ENCODE measurements at places on chromosomes 12 and 14. TPM values are rescaled to one million over a fixed set of nuclear protein-coding genes. Genes with fewer than 3 reads are reported as not detected.
A peak's percentile ranks its signal among the peaks of the same experiment; 100 is the strongest.

GRCh38 chr12:7797698-7798398 is 8.6 kb downstream of the NANOG start:
- H3K4me3 ChIP-seq = no peak overlapping the region
- DNase-seq = no peak
- H3K4me1 ChIP-seq = no peaks in the 10 kb centered on the region
- no peak overlapping the region for H3K27ac ChIP-seq
- no peaks in the 10 kb centered on the region for H3K36me3 ChIP-seq

- no peaks in the 10 kb centered on the region for H3K4me1 ChIP-seq
- no peak overlapping the region for H3K27ac ChIP-seq
- H3K4me3 ChIP-seq = no peak overlapping the region
Measured at GRCh38 chr14:54040846-54041245, 84.2 kb upstream of the BMP4 start.

- DNase-seq = peak; percentile 50
- peaks cover 11% of the 10 kb centered on the region for H3K4me1 ChIP-seq
- H3K27ac ChIP-seq = peak overlapping the region; percentile 97
- peaks cover 25% of the 10 kb centered on the region for H3K36me3 ChIP-seq
Measured at GRCh38 chr12:132827763-132828703, 636 bp downstream of the GOLGA3 start.

DNA sequence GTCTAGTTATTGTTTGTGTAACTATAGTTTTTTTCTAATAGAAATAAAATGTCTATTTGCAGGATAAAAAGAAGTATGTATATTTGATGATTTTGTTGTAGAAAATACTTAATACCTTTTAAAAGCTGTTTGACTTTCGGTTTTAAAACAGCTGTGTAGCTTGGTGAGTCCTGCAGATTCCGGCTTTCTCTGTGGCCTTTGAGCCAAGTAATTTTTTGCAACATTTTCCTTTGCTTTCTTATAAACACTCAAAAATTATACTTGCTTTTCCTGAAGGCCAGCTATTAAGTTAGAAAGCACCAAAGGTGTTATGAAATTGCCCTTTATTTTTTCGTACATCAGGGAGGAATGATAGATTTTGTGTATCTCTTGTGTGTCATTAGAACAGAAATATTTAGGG is 63.6 kb downstream of the CRADD start:
- peak overlapping the region; percentile 29 for H3K4me3 ChIP-seq
- H3K4me1 ChIP-seq = peaks cover 22% of the 10 kb centered on the region
- no peak for DNase-seq
- H3K27me3 ChIP-seq = no peaks in the 10 kb centered on the region

The SLC25A3 gene
- total RNA-seq = 223 TPM

The PROX2 gene
- not detected for total RNA-seq

GRCh38 chr12:6180268-6181051 is 19.7 kb upstream of the CD9 start:
- H3K27ac ChIP-seq = peak overlapping the region; percentile 24
- H3K4me3 ChIP-seq = no peak overlapping the region
- peaks cover 17% of the 10 kb centered on the region for H3K4me1 ChIP-seq
- no peaks in the 10 kb centered on the region for H3K36me3 ChIP-seq
- H3K27me3 ChIP-seq = no peaks in the 10 kb centered on the region

- no peaks in the 10 kb centered on the region for H3K27me3 ChIP-seq
- no peaks in the 10 kb centered on the region for H3K4me1 ChIP-seq
- H3K4me3 ChIP-seq = no peak overlapping the region
- DNase-seq = no peak
- H3K27ac ChIP-seq = no peak overlapping the region
Measured at GRCh38 chr14:61878931-61879330, 116.7 kb downstream of the SNAPC1 start.

GRCh38 chr12:130873106-130873795 is 1.4 kb downstream of the RAN start:
- H3K27me3 ChIP-seq = no peaks in the 10 kb centered on the region
- peaks cover 18% of the 10 kb centered on the region for H3K36me3 ChIP-seq
- no peak for DNase-seq
- H3K4me1 ChIP-seq = peaks cover 22% of the 10 kb centered on the region

GRCh38 chr12:2691006-2691344 is 103.8 kb upstream of the FKBP4 start:
- peak; percentile 50 for DNase-seq
- no peaks in the 10 kb centered on the region for H3K36me3 ChIP-seq
- no peak overlapping the region for H3K27ac ChIP-seq
- H3K4me1 ChIP-seq = peaks cover 7% of the 10 kb centered on the region

DNA sequence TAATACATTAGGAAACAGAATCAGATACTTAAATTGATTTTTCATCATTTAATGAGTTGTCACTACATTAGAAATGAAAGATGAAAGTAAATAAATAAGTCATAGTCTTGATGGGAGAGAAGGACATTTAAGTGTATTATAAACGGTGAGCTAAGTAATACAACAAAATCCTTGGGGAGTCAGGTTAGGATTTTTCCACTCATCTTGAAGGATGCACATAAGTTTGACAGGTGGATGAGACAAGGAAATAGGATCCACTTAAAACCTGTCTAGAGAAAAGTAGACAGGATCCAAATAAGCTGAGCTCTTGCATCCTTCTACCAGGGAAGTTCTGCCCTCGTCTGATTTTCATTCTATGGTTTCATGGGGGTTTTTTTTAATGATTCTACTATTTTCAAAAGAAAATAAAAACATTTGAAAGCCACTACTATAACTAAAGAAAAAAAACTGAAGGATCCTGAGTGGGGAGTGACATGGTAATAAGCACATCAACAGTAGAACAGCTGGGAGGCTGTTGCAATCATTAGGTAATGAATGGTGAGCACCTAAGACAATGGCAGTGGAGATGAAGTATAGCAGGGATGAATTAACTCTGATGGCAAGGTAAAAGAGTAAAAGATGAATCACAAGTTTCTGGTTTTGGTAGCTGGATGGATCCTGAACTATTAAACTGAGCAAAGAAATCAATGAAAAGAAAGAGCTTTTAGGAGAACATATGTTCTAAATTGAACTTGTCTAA is 17.0 kb downstream of the CEP128 start:
- H3K4me1 ChIP-seq = no peaks in the 10 kb centered on the region
- no peaks in the 10 kb centered on the region for H3K36me3 ChIP-seq
- H3K27me3 ChIP-seq = no peaks in the 10 kb centered on the region
- H3K4me3 ChIP-seq = no peak overlapping the region

- no peaks in the 10 kb centered on the region for H3K4me1 ChIP-seq
- no peak for DNase-seq
- no peaks in the 10 kb centered on the region for H3K27me3 ChIP-seq
- no peaks in the 10 kb centered on the region for H3K36me3 ChIP-seq
Measured at GRCh38 chr12:64392221-64392620, 1.7 kb upstream of the C12orf56 start.

DNA sequence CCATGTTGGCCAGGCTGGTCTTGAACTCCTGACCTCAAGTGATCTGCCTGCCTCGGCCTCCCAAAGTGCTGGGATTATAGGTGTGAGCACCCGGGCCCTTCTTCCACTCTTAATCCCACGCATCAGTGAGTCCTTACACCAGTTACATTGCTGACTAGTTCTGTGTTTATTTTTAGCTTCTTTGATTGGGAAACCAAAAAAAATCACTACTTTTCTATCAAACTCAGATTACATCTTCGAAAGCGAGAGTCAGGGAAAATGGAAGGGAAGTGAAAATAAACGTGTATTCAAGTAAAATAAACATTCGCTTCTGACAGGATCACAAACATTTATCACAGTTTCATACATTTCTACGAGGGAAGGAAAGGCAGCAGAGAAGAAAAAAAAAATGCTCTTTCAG is 32.2 kb downstream of the FGD6 start:
- H3K4me3 ChIP-seq = no peak overlapping the region
- no peaks in the 10 kb centered on the region for H3K27me3 ChIP-seq
- DNase-seq = no peak
- H3K36me3 ChIP-seq = no peaks in the 10 kb centered on the region
- no peaks in the 10 kb centered on the region for H3K4me1 ChIP-seq
- H3K27ac ChIP-seq = no peak overlapping the region

DNA sequence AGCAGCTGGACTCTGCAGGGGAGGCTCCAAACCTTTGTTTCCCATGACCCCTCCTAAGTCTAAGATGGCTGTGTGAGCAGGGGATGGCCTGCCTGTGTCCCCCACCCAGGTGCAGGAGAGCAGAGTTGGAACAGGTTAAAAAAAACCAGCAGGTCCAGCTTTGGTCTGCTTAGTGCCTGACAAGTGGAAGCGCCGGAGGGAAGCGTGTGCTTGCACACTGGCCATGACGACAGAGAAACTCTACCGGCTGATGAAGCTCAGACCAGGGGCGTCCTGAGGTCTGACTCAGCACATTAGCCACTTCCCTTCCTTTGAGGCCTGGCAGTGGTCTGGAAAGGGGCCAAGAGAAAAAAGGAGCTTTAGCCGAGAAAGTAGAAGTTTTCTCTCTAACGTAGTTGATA is 280.1 kb downstream of the VRK1 start:
- no peaks in the 10 kb centered on the region for H3K27me3 ChIP-seq
- H3K27ac ChIP-seq = no peak overlapping the region
- DNase-seq = no peak
- H3K36me3 ChIP-seq = no peaks in the 10 kb centered on the region
- H3K4me1 ChIP-seq = no peaks in the 10 kb centered on the region
- no peak overlapping the region for H3K4me3 ChIP-seq

GRCh38 chr12:55396326-55396725 is 4.0 kb upstream of the OR6C65 start:
- H3K4me3 ChIP-seq = no peak overlapping the region
- no peaks in the 10 kb centered on the region for H3K4me1 ChIP-seq
- H3K27me3 ChIP-seq = peaks cover 8% of the 10 kb centered on the region
- DNase-seq = no peak
- H3K27ac ChIP-seq = no peak overlapping the region

The CFAP54 gene
- total RNA-seq = 0.17 TPM

DNA sequence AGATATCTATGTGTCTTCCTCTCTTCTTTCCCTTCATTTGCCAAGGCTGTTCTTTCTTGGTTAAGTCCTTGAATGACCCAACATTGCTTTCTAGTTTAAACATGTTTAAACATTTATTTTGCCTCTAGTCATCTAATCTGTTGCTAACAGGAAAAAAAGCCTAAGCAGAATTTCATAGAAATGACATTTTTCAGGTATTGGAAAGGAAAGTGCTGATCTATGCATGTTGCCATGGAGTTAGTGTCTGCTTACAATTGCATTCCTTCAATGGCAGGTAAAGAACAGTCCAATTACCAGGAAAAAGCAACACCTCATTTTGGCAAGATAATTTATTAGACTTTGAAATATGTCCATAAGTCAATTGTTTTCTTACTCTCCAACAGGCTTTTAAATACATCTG is 21.5 kb upstream of the SLC2A13 start:
- DNase-seq = no peak
- no peaks in the 10 kb centered on the region for H3K36me3 ChIP-seq
- no peaks in the 10 kb centered on the region for H3K27me3 ChIP-seq
- H3K4me3 ChIP-seq = no peak overlapping the region
- no peaks in the 10 kb centered on the region for H3K4me1 ChIP-seq

The SERPINA9 gene
- not detected for total RNA-seq

GRCh38 chr14:61691495-61691894 is 3.8 kb upstream of the HIF1A start:
- H3K36me3 ChIP-seq = no peaks in the 10 kb centered on the region
- no peak overlapping the region for H3K4me3 ChIP-seq
- no peaks in the 10 kb centered on the region for H3K27me3 ChIP-seq
- H3K27ac ChIP-seq = no peak overlapping the region

GRCh38 chr14:100523131-100523842 is 63.9 kb downstream of the BEGAIN start:
- no peaks in the 10 kb centered on the region for H3K4me1 ChIP-seq
- no peak overlapping the region for H3K27ac ChIP-seq
- H3K4me3 ChIP-seq = no peak overlapping the region
- H3K27me3 ChIP-seq = no peaks in the 10 kb centered on the region
- peaks cover 9% of the 10 kb centered on the region for H3K36me3 ChIP-seq
- no peak for DNase-seq

- no peaks in the 10 kb centered on the region for H3K36me3 ChIP-seq
- peaks cover 36% of the 10 kb centered on the region for H3K4me1 ChIP-seq
- no peak overlapping the region for H3K27ac ChIP-seq
- DNase-seq = no peak
- H3K27me3 ChIP-seq = no peaks in the 10 kb centered on the region
- peak overlapping the region; percentile 64 for H3K4me3 ChIP-seq
Measured at GRCh38 chr12:103839609-103840461, 1.2 kb downstream of the NT5DC3 start.

The TMX1 gene
- total RNA-seq = 22.8 TPM

GRCh38 chr14:42241101-42241500 is 634.4 kb downstream of the LRFN5 start:
- H3K4me1 ChIP-seq = no peaks in the 10 kb centered on the region
- no peak overlapping the region for H3K27ac ChIP-seq
- no peaks in the 10 kb centered on the region for H3K27me3 ChIP-seq
- no peaks in the 10 kb centered on the region for H3K36me3 ChIP-seq

DNA sequence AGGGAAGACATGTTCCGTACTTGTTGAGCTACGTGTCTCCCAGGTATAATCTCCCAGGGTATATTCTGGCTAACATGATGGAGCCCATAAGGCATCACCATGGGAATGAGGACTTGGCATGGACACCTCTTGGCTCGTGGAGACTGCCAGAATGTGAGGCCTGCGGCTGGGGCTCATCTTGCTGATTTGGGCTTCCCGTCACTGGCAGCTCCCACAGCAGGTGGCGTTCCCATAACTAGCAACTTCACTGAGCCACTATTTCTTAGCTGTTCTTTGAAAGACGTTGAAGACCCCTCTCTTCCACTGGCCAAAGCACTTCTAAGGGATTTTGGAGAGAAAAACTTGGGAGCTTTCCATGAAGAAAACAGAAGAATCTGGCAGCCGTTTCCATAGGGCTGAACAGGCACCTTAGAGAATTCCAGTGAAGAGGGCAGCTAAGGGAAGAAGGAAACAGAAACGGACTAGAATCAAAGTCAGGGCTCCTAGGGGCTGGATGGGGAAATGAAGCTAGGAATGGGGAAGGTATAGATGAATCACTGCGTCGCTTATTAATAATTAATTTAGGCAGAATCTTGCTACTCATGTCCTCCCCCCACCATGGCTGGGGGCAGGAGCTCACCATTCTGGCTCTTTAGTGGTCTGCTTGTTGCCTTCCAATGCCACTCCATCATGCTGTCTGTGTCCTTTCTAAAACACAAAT is 39.7 kb upstream of the FOS start:
- H3K4me3 ChIP-seq = no peak overlapping the region
- no peak overlapping the region for H3K27ac ChIP-seq
- H3K4me1 ChIP-seq = peaks cover 5% of the 10 kb centered on the region
- H3K36me3 ChIP-seq = no peaks in the 10 kb centered on the region
- no peaks in the 10 kb centered on the region for H3K27me3 ChIP-seq

GRCh38 chr14:53968726-53969125 is 12.1 kb upstream of the BMP4 start:
- no peaks in the 10 kb centered on the region for H3K4me1 ChIP-seq
- H3K4me3 ChIP-seq = no peak overlapping the region
- no peaks in the 10 kb centered on the region for H3K36me3 ChIP-seq
- no peaks in the 10 kb centered on the region for H3K27me3 ChIP-seq
- no peak overlapping the region for H3K27ac ChIP-seq
- no peak for DNase-seq

GRCh38 chr14:58793131-58793740 is 155.5 kb downstream of the DACT1 start:
- H3K27me3 ChIP-seq = no peaks in the 10 kb centered on the region
- H3K27ac ChIP-seq = no peak overlapping the region
- no peak overlapping the region for H3K4me3 ChIP-seq
- no peak for DNase-seq

GRCh38 chr12:127654383-127654985 is 612.5 kb upstream of the TMEM132C start:
- H3K27me3 ChIP-seq = no peaks in the 10 kb centered on the region
- H3K27ac ChIP-seq = no peak overlapping the region
- H3K4me3 ChIP-seq = no peak overlapping the region
- peaks cover 3% of the 10 kb centered on the region for H3K4me1 ChIP-seq
- no peaks in the 10 kb centered on the region for H3K36me3 ChIP-seq

GRCh38 chr14:75825147-75825592 is 156.6 kb downstream of the TGFB3 start:
- no peak overlapping the region for H3K4me3 ChIP-seq
- H3K36me3 ChIP-seq = peaks cover under 1% of the 10 kb centered on the region
- H3K27me3 ChIP-seq = no peaks in the 10 kb centered on the region
- no peak for DNase-seq
